ENCODE measurements at places on chromosomes 12 and 14. TPM values are rescaled to one million over a fixed set of nuclear protein-coding genes. Genes with fewer than 3 reads are reported as not detected.

DNA sequence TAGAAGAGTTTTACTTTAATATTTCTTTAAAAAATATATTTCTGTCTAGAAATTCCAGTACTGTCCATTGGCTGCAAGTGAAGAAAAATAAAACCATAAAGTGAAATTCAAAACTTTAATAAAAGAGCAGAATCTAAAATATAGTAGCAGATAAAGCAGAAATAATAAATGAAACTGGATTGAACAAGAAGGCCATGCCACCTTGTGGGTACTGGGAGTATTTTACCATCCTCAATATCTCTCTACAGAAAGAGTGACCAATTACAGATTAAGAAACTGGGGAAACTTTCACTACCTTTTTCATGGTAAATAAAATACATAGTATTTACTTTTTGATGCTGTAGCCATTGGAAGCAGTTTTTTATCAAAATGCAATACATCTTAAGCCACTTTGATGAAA lies 220.5 kb downstream of the BCAT1 start:
- DNase-seq = no peak

DNA sequence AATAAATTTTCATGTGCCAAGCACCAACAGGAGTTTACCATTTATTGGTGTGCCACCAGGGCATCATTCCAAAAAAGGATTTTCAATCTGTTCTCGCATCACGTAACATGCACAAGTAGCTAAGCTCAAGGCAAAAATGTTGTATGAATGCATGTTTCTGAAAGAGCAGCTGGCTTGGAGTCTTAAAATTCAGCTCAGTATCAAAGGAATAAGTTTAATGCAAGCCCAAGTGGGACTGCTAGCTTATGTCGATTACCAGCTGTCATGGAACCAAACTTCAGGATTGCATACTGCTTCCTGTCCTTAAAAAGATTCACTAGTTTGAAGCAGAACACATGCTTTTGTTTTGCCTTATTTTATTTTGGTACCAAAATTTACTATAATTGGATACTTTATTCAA lies 437.0 kb downstream of the FSCB start:
- no peak for DNase-seq

DNA sequence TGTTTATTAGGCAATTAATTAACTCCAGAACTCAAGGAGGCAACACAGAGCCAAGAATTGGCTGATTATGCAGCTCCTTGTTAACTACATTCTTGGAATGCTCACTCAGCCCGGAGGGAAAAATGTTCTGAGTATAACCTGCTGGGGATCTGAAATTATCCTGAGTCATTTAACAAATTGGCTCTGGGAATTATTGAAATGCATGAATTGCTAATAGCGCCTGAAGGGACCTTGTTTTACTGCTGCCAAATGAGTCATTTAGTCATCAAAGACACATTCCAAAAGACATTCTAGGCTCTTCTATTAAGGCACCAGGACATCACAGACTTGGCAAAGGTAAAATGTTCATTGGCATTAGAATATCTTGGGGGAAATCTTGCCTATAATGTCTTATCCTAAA lies 13.0 kb downstream of the TMEM52B start:
- no peak for DNase-seq

RNU4-1 gene
- total RNA-seq = under 0.01 TPM
